Nephron progenitor cell (in vitro differentiated cells): ENCODE measurements at places on chromosomes 2 and 18.

DNA sequence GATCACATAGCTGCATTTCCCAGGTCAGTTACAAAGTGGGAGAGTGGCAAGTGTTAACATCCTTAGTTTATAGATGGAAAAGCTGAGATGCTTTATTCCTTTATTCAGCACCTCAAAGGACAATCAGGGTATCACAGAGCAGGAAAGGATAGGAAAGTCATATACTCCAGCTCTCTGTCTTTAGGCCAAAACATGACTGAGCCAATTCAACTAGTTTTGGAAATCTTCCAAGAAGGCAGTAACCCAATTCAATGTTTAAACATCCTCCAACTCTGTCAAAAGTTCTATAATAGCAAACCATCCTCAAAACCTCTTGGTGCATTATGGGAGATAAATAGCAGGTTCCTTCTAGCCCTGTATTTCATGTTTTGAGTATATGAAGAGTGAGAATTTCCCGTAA lies 25.2 kb downstream of the CASP8 start:
- no peak for DNase-seq

DNA sequence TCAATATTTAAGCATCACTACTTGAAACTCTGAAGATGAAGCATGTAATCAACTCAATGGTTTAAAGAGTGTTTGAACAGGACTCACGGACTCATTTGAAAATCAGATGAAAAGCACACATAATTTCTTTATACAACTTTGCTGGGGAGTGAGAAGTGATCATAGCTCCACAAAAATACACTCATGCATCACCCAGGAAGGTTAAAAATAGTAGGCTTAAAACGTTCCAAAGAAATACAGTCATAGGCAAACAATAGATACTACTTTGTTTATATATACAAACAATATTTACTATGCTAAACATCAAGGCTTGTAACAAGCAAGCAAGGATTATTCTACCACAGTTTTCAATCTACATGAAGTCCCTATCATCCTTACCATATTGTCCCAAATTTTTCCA lies 11.6 kb downstream of the HNRNPLL start:
- DNase-seq, result no peak

DNA sequence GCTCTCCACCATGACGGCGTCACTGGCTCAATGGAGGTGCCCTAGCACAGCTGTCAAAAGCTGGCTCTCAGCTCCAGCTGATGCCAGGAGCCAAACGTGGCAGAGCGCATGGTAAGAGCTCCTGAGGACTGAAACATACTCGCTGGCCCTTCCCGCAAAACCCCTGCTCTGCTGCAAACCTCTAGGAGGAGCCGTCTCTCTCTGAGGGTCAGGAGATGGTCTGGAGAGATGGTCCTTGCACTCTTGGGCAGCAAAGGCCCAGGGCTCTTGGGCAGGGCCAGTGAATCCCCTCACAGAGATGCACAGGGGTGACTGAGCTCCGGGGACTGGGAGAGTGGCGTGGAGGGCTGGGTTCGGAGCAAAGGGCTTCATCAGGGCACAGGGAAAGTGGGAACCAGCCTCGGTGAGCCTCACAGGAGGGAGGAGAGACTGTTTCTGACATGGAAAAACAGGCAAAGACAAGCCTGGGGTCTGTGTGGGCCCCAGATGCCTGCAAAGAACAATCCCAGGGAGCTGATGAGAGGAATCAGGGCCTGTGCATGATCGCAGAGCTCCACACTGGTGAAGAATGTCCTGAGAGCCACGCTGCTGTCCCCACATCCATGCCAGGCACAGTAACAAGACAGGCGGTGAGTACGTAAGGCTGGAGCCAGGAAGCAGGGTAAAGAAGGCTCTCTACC lies 17.2 kb downstream of the SNORC start:
- DNase-seq, result no peak

DNA sequence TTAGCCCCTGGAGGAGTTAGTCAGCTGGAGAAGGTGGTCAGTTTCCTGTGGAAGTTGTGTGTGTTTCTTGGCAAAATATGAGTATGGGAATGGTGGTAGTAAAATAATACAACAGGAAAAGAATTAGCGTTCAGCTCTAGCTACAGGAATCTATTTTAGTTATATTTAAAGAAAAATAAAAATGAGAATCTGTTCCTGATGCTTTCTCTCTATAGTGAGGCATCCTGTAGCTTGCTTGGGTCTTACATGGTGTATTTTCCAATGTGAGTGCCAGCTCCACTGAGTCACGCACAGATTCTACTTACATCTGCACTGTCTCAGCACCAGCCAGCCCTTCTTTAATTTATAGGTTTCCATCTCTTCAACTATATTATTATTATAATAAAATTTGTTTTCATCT lies 132.2 kb downstream of the BIRC6 start:
- DNase-seq, result no peak

DNA sequence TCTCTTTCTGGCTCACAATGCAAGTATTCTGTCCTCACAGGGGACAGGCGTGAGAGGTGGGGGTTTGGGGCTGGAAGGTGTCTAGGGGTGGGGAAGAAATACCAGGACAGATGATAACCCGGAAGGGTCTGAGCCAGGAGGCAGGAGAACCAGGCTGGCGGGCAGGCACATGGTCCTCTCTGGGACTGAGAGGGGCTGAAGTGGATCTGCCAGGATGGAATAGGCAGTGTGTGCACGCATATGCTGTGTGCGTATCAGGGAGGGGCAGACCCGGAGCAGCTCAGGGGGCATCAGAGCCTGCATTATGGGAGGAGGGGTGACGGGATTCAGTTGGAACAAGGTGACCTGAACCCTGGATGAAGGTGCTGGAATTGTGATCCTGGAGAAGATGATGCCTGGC lies 157.3 kb downstream of the DYSF start:
- no peak for DNase-seq

GRCh38 chr2:60400462-60401246 lies 152.8 kb downstream of the BCL11A start:
- DNase-seq, result no peak

DNA sequence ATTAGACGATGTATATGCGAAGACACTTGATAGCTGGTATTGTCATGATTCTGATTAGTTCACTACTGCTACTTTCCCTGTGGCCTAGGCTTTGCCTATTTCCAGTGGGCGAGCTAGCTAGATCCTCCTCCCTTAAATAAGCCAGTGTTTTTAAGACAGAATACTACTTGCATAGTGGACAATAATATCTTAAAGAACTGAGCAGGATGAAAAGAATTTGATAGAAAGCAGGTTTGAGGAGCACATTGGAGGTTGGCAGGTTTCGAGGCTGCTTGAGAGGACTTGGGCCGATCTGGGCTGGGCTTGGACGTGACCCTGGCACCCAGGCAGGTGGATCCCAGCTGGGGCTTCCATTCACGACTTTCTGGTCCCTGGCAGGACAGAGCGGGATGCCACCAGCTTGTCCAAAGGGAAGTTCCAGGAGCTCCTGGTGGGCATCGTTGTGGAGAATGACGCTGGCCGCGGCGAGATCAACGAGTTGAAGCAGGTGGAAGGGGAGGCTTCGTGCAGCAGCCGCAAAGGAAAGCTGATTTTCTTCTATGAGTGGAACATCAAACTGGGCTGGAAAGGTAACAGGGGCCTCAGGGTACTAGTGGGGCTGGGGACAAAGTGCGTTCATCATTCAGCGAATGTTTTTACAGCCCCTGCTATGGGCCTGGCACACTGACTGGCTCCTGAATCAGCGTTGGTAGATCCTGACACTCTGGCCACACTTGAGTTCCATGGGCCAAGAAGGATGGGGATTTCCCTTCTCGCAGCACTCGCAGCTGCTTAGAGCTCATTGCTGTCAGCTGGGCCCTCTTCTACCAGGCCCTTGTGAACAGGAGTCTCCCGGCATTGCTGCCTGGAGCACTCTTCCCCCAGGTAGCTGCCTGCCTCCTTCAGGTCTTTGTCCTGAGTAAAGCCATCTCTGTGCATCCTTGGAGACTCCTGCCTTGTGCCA lies 16.9 kb downstream of the C2orf74 start:
- DNase-seq, result no peak
